Putamen (tissue), 1 donor: ENCODE measurements at places on chromosomes 2 and 18.

GRCh38 chr2:26052740-26053139 lies 18.9 kb downstream of the RAB10 start:
- no peak for DNase-seq

- DNase-seq: no peak
These were observed 43.7 kb downstream of the MEX3C start for GRCh38 chr18:51153659-51154371.

GRCh38 chr2:54196646-54197045 lies 59.4 kb downstream of the TSPYL6 start:
- no peak for DNase-seq

DNA sequence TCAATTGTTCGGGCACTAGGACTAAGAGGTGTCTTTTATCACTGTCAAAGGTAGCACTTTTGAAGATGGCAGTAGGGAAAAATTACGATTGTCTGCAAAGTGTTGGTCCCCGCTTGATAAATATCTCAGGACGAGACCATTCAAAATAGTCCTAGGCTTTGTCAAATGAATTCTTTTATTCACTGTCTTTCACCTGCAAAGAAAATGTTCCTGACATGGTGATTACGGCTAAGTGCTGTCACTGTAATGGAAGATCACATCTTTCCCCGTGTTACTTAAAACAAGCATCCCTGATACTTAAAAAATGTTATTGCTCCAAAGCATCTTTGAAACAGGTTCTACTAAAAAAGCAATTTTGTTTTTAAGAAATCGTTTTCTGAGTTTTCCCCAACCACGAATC lies 71.7 kb downstream of the KCTD1 start:
- DNase-seq: no peak

GRCh38 chr2:40363631-40364030 lies 88.3 kb downstream of the SLC8A1 start:
- no peak for DNase-seq

GRCh38 chr18:35511428-35511827 lies 13.7 kb upstream of the INO80C start:
- no peak for DNase-seq

- peak; percentile 16 for DNase-seq
These were observed 47.0 kb downstream of the IWS1 start for GRCh38 chr2:127479219-127479825.

- DNase-seq: no peak
These were observed 868 bp upstream of the PKDCC start for GRCh38 chr2:42046819-42047487.

DNA sequence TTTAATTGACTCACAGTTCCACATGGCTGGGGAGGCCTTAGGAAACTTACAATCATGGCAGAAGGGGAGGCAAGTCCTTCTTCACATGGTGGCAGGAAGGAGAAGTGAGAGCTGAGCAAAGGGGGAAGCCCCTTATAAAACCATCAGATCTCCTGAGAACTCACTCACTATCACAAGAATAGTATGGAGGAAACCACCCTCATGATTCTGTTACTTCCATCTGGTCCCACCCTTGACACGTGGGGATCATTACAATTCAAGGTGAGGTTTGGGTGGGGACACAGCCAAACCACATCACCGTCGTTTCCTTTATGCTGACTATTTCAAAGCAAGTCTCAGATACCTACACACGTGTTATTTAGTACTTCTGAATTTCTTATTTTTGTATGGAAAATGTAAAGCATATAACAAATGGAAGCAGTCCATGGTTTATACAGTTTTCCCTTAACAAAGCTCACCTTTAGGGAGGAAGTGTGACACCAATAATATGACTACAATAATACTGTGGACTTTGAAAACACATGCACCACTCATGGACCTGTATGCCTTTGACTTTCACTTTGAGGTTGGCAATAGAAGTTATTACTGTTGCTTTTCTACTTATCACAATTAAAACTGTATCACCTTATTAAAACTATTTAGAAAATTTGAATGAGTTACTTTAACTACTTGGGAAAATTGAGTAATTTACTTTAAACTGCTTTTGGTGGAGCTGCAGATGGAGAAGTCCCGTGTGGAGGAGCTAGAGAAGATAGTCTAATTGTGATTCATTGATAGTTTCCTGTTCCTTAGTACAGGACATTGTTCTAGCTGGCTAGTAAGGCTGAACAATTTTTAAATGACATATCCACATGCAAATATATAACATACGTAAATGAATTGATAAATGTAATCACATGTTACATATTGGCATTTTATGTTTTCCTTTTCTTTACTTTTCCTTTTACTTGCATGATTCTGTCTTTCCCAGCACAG lies 37.3 kb downstream of the MTCL1 start:
- DNase-seq: no peak

- no peak for DNase-seq
These were observed 65.2 kb downstream of the COPS8 start for GRCh38 chr2:237150831-237151375.

- DNase-seq: no peak
These were observed 64.6 kb downstream of the DSEL start for GRCh38 chr18:67451960-67452359.

GRCh38 chr2:86038291-86039081 lies 67.2 kb downstream of the POLR1A start:
- DNase-seq: no peak

DNA sequence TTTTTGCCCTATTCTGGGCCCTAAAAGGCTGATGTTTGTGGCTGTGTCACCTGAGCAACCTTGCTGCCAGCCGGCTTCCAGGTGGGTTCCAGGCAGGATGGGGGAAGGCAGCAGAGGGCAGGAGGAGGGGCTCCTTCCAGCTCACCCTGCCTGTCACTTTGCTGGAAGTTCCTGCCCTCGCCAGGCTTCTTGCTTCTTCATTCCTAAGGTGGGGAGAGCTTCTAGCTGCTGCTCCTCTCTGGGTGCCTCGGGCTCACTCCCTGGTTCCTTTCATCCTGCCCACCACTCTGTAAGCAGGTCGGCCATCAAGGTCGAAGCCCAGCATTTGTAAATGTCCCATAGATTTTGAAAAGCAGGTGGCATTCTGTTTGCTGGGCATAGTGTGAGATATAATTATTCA lies 249.4 kb upstream of the HS6ST1 start:
- no peak for DNase-seq

- no peak for DNase-seq
These were observed 6.7 kb downstream of the EVA1A start for GRCh38 chr2:75553935-75554531.

DNA sequence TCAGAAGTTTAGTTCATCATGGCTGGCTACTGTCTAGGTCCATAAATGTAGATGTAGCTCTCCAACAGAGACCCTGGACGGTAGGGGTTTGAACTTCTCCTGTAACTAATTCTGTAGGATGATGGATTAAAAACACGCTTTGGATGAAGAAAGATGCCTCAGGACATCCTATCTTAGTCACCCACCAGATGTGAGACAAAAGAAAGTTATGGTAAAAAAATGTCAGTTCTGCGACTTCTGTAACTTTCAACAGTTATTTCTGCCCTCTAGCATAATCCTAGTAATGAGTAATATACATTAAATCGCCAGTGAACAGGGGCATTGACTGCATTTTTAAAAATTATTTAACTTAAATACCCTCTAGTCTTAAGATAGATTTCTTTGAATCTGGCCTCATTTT lies 210.1 kb upstream of the LRATD1 start:
- DNase-seq: no peak

GRCh38 chr2:36511858-36512603 lies 85.9 kb downstream of the FEZ2 start:
- no peak for DNase-seq

GRCh38 chr2:239499726-239500573 lies 99.1 kb upstream of the HDAC4 start:
- no peak for DNase-seq

DNA sequence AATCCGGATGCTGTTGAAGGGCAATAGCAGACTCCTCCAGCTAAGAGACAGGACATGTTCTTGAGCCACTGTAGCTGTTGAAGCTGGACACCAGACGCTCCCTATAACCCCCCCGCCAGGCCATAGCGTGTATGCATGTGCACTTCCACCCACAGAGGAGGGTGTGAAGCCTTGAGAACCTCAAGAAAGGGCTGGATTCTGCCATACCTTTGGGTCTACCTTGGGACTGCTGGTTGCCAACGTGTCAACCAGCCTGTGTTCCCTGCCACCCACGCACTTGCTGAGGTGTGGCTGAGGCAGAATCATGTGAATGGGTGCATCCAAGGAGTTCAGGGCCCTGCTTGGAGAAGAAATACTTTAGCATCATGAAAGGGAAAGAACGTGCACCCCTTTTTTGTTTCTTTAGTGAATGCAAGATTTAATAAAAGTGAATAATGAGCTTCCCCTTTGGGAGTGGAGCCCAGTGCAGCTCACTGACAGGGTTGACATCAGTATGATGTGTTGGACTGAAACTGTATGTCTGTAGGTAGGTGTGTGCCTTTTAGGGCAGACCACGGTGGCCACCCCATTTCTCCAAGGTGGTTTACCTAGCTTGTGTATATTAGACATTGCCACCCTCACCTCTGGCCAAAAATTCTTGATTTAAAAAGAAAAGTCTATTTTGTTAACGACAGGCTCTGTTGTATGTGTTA lies 198.3 kb downstream of the MGAT5 start:
- DNase-seq: no peak

GRCh38 chr18:34611904-34612303 lies 98.2 kb upstream of the DTNA start:
- no peak for DNase-seq

DNA sequence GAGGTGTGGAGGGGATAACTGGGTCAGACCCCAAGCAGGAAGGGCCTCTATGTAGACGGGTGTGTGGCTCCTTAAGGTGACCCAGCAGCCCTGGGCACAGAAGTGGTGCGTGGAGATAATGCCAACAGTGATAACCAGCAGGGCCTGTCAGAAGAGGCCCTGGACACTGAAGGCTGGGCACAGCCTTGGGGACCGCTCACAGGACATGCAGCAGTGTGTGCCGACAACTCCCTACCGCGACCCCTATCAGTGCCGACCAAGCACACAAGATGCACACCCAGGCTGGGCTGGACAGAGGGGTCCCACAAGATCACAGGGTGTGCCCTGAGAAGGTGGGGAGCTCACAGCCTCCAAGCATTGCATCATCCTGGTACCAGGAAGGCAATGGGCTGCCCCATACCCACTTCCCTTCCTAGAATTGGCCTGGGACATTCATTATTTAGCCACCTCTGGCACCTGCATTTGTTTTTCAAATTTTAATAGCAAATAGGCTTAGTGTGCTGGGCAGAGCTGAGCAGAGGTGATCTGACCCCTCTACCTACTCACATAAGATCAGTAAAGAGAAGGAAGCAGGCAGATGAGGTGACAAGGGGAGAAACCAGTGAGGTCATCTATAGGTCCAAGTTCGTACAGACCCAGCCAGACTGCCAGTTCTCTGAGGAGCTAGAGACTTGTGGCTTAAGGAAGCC lies 55.2 kb downstream of the BCL11A start:
- DNase-seq: no peak

DNA sequence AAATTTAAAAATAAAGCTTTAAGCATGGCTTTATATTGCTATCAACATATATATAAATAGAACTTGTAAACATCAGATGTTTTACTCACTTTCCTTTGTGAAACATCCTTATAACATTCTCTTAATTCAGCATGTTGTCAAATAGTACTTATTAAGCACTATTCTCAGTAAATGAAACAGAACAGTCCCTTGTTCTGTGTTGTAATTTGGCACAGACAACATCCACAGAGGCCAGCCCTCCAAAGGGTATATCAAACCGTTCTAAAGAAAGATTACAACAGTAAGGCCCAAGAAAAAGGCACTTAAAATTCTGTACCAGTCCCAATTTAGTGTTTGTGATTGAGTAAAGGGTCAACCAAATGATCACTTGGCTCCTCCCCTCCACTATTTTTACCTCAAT lies 46.0 kb downstream of the GAREM1 start:
- DNase-seq: no peak

DNA sequence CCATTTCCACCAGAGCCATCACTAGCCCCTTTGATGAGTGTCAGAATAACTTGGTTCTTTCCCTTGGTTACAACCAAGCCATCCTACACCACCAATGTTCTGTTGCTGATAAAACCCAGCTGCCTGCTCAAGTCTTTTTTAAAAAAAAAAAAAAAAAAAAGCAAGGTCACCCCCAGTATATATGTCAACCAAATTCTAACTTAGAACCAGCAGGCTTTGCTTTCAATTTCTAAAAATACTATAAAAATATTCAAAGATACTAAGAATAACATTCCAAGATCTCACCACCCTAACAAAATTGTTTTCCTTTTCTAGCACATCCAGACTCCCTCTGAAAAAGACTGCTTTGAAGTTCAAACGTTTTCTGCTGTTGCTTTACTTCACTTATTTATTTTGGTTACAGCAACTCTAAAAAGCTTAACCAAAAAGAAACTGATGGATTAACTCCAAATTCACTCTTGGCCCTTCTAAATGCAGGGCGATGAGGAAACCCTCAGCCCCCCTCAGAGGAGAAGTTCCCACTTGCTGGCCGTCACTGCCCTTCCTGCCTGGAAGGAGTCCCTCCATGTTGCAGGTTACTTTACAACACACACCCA lies 10.9 kb downstream of the UXS1 start:
- DNase-seq: peak; percentile 22

GRCh38 chr2:149587950-149588487 lies 444 bp upstream of the MMADHC start:
- DNase-seq: no peak

GRCh38 chr2:14428056-14428455 lies 204.5 kb upstream of the LRATD1 start:
- DNase-seq: no peak

DNA sequence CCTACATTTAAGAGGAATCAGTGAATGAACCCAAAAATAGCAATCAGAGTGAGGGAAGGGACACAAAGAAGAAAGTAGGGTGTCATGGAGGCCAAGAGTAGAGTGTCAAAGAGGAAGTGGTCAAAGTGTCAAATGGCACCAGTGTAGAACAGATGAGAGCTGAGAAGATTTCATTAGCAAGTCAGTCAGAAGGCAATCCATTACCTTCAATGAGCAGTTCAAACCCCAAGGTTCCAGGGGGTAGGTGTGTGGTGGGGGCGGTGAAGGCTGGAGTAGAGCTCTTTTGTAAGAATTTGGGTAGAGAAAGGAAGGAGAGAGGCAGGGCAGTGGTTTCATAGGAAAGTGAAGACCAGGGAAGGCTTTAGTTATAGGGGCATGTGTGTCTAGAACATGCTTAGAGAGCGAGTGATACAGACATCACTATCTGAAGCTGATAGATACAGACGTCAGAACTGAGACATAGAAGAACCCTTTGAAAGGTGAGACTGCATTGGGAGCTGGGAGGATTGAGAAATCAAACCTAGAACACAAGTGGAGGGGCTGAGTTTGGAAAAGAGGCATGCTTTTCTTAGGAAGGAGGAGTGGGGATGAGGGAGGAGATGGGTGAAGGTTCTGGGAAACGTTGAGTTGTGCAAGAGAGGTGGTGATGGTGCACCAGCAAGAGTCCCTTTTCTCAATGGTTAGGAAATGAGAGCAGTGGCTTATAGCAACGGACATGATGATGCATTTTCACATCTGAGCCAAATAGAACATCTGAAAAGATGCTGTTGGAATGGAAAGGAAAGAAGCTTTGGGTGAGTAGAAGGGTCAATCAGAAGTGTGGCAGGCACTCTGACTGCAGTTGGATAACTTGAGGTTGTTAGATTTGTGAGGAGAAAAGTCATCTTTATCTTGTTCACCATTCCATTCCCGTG lies 48.9 kb upstream of the IL1RL1 start:
- DNase-seq: no peak
